Ammon's horn (tissue), 1 donor: ENCODE measurements at places on chromosomes 7 and 10.

DNA sequence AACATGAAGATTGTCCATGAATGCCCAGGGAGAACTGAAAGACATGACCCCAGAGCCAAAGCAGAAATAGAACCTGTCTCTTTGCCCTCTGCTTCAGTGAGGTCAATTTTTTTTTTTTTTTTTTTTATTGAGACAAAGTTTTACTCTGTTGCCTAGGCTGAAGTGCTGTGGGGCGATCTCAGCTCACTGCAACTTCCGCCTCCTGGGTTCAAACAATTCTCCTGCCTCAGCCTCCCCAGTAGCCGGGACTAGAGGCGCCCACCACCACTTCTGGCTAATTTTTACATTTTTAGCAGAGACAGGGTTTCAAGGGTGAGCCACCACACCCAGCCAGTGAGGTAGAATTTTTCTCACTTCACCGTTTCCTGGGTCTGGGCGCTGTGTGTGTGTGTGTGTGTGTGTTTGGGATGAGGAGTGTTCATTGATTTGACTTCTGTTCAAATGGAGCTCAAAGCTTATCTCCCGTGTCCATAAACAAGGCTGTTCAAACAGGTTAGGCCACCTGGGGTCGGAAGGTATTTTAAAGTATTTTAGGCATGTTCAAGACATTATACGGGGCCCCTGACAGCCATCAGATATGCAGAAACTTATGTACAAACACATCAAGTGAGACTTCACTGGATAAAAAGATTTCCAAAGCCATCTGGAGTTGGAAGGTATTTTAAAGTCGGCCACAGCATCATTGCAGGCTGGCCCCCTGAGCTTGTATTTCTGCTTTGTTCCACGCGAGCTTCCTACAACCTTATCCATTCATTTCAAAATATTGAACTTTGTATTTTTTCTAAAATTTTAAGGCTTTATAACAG lies 93.8 kb downstream of the MAP3K8 start:
- DNase-seq: no peak

GRCh38 chr10:119371704-119372663 lies 164.6 kb downstream of the GRK5 start:
- no peak for DNase-seq

GRCh38 chr10:117768333-117769042 lies 225.9 kb downstream of the EMX2 start:
- DNase-seq: no peak

- no peak for DNase-seq
These were observed 9.7 kb downstream of the EIF4H start for GRCh38 chr7:74183653-74184450.

- DNase-seq: no peak
These were observed 53.6 kb downstream of the GPR37 start for GRCh38 chr7:124712017-124712416.

DNA sequence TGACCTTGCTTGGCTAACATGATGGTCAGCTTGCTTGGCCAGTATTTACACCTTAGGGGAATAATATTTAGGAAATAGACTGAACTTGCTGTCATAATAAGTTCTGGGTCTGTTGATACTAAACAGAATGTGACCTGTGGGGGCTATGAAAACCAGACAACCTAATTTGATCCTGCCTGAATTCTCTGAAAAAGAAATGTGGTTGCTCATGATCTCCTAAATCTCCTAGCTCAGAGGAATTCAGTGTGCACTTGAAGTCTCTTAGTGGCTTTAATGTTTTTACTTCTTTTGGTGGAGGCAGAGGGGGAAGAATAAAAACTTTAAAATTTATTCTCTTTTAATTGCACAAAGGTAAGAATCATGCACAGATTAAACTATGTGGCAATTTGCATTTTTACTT lies 205.2 kb downstream of the SEC23IP start:
- no peak for DNase-seq

DNA sequence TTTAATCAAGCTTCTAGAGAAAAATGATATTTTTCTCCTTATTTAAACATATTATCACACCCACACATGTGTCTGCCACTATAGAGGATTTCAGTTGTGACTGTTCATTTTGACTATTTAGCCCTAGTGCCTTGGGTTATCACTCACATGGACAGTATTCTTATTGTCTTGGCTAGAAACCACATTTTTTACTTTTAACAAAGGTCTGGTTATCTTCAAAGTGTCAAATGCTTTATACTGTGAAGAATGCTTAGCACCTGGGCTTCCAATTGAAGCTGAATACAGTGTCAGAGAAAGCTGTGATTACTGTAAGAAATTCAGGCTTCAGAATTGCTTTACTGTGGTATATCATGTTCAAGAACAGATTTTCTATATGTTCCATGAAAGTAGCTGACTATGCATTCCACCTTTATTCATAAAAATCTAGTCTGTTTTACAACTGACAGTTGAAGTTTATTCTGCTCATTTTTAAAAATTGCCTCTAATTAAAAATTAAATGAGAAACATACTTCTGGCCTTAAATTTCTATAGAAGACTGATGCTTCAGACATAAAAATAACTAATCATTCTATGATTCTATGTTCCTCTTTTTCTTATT lies 278.6 kb downstream of the SEMA3D start:
- no peak for DNase-seq

GRCh38 chr7:2082139-2082998 lies 150.4 kb downstream of the MAD1L1 start:
- DNase-seq: no peak

- no peak for DNase-seq
These were observed 26.9 kb upstream of the HHEX start for GRCh38 chr10:92662848-92663247.
